ENCODE measurements at places on chromosomes 7 and 10.
A peak's percentile ranks its signal among the peaks of the same experiment; 100 is the strongest.

DNA sequence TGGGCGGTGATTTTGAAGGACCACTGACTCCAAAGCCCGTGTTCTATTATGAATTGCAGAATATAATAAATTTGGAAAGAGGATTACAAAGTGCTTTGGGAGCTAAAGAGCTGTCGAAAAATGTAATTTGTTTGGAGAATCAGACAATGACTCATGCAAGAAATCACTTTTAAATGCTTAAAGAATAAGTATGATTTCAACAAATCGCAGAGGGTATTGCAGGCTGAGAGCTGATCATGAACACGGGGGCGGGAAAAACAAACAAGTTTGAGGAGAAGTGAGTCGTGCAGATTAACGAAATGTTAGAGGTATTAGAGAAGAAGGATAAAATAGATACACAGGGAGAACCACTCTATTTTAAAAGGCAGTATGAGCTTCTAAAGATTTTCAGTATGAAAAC, 4.9 kb upstream of the HACD1 start:
- DNase-seq: no peak

DNA sequence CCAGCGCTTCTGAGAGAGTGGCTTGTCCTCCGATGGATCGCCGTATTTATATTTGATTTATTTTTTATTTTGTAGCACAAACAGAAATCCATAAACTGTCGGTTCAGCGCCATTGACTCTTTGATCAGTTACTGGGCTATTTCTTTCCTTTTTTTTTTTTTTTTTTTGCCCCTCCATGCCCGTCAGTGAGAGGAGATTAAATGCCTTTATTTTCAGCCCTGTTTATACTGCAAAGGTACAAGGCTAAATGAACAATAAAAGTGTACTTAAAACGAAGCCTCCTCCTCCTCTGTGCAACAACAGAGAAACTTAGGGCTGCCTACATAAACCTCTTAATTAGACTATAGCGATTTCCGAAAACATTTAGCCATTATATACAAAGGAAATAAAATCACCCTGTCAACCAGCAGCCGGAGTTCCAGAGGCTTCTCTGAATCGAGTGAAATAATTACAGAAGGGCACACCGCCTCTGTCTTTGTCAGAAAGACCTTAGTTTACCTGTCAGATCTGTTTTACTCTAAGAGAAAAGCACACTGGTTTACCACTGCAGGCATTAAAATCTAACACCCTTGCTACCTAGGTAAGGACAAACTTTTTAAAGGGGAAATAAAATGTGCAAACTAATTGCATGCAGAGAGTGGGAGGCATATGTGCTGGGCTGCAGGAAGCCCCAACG, 3.5 kb downstream of the EBF3 start:
- DNase-seq: no peak

GRCh38 chr10:2813286-2813685, 254.1 kb upstream of the PFKP start:
- no peak for DNase-seq

DNA sequence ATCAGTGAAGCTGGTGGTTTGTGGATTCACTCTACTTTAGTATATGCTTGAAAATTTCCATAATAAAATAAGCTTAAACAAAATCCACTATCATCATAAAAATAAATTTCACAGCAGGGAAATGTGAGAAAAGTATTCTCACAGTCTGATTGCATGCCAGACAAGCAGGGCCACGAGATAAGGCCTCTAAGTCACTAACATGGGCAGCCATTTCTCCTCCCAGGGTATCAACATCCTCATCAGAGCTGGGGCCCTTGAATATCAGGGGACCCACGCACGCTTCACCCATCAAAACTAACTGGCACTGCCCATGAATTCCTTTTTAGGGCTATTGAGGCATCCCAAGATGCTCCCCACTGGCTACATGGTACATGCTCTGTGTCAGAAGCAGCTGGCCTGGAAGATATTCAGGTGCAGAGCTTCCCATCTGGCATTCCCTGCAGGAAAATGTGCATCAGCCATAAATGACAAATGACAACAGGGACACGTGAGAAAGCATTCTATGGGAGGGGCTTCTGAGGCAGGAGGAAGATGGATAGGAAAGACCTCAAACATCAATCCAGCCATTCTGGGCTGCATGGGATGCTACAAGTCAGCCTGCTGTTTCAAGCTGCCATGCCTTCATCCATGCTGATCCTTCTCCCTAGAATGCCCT, 17.4 kb downstream of the CCDC6 start:
- DNase-seq: no peak

- no peak for DNase-seq
These were observed 25.0 kb upstream of the GTF2I start for GRCh38 chr7:74632505-74632904.

- DNase-seq: no peak
These were observed 20.5 kb downstream of the MMRN2 start for GRCh38 chr10:86936661-86937501.

- peak; percentile 89 for DNase-seq
These were observed at the start of gene PTER for GRCh38 chr10:16436758-16437539. PTER (plus strand) TSS chr10:16437010; CDS start chr10:16484385, 47,375 bp downstream.

GRCh38 chr10:37226524-37226923, 101.1 kb downstream of the ANKRD30A start:
- no peak for DNase-seq

DNA sequence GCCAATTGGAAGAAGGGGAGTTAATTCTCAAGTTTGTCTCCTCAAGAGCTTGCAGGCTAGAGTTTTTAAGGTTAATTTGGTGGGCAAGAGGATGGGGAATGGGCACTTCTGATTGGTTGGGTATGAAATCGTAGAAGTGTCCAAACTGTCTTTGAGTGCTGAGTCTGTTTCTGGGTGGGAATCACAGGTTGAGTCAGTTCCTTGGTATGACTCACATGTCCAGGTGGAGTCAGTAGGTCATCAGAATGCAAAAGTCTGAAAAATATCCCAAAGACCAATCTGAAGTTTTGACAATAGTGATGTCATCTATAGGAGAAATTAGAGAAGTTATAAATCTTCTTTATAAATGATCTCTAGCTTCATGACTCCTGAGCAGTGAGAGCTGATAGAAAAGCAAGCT, 1252.2 kb downstream of the REEP3 start:
- no peak for DNase-seq

DNA sequence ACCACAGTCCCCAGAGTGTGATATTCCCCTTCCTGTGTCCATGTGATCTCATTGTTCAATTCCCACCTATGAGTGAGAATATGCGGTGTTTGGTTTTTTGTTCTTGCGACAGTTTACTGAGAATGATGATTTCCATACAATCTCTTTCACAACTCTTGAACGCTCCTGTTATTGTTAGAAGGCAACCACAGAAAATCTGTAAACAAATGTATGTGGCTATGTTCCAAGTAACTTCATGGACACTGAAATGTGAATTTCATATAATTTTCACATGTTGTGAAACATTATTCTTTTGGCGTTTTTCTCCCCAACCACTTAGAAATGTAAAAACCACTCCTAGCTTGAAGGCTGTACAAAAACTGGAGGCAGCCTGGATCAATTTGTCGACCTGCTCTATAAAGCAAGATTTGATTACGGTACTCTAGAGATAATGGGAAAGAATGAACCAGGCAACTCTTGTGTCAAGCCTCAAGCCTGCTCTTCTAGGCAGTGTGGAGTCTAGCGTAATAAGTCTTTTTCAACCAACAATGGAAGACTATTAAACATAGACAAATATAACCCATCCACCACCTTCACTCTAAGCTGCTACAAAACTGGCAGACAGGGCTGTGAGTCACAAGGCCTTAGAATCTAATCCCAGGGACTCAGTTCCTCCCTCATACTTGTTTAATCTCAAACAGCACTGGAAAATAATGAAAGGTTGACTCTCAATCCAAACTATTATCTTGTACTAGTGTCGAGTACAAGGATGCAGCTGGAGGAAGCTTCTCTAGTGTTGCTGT, 22.7 kb downstream of the ARL3 start:
- no peak for DNase-seq

GRCh38 chr10:113947184-113948041, 93.0 kb downstream of the NHLRC2 start:
- DNase-seq: no peak

GRCh38 chr10:92419740-92420545, 129.0 kb downstream of the MARCHF5 start:
- DNase-seq: no peak

- DNase-seq: no peak
These were observed 109.6 kb upstream of the COBL start for GRCh38 chr7:51426163-51426562.

DNA sequence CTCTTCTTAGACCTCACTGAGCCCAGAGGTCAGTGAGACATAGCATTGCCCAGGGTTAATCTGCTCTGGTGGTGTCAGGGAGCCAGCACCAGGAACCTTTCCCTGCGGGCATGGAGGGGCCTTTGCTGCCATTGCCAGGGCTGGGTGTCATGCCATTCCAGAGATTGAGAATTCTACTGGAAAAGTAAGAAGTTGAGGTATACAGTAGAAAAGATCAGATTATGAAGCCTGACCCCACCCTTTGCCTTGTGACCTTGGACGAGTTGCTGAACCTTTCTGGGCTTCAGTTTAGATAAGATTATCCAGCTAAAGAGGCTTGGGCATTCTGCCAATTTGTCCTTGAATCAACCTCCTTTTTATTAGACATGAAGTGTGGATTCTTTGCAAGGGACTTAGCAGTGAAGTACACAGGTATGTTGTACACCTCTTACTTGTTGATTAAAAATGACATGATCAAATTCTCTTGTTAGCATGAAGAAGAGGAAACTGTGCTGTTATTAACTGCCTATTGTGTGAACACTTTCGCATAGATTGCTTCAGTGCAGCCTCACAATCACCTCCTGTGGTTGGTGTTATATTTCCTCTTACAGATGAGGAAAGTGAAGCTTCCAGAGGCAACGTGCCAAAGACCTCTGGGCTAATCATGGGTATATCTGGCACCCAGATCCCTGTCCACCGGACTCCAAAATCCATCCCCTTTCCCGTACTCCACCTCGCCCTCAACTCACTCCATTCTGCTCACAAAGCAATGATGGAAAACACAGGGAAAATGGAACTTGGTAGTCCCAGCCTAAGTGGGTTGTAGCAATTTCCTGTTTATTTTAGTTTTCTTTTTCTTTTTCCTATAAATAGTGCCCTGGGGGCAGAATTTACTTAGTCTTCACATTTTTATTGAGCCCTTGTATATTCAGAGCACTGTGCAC, 151.3 kb downstream of the CAMK1D start:
- DNase-seq: no peak

DNA sequence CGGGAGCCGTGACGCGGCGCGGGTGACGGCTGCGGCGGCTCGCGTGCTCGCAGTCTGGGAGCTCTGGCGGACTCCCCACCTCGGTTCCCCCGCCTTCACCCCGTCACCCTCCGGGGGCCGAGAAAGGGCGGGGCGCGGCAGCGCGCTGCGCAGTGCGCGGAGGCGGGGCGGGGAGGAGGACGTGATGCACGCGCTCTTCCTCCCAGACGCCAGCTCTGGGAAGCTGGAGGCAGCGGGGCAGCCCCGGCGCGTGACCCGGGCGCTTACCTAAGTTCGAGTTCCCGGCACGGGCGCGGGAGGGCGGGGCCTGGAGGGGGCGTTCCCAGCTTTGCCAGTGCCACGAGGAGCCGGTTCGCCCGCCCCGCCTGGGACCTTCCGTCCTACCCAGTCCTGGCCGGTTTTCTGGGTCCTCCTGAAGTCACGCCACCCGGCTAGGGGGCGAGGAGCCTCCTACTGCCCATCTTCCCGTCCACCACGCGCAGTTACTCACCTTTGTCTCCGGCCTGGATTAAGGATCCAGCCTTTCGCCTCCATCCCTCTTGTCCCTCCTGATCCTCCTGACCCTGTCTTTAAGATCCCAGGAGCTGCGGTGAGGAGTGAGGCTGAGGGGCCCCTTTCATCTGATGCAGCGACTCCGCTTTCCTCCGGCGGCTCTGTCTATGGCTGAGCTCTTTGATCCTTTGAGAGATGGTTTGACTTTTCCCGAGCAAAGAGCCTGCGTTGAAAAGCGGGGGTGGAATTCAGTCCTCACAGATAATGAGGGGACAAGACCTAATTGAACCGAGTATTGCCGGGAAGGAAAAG, 470 bp upstream of the NAMPT start:
- DNase-seq: peak; percentile 96

DNA sequence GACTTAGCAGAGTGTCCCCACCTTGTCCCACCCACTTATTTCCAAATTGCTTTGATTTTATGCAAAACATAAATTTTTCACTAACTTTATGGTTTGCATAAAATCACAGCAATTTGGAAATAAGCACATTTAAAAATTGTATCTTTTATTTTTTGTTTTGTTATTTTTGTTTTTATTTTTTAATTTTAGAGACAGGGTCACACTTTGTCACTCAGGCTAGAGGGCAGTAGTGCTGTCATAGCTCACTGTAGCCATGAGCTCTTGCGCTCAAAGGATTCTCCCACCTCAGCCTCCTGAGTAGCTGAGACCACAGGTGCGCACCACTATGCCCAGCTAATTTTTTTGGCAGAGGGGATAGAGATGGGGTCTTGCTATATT, 43.2 kb downstream of the APBB1IP start:
- DNase-seq: no peak

DNA sequence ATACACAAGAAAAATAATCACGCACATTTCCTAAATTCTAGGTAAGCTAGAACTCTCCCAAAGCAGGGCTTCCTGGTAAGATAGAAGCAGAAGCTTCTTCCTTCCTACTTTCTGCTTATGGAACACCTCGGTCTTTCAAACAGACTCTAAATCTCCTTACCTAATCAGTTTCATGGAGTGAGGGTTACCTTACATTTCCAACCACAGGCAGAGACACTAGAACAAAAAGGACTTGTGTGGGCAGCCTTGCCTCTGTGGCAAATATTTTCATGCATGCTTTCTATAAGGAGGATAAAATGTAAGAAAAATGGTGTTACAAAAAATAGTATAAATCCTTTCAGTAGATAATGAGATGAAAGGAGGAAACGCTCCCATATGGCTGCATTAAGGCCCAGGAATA, 386.3 kb upstream of the SMIM30 start:
- no peak for DNase-seq

GRCh38 chr10:79188154-79188965, 119.6 kb downstream of the ZMIZ1 start:
- DNase-seq: no peak

DNA sequence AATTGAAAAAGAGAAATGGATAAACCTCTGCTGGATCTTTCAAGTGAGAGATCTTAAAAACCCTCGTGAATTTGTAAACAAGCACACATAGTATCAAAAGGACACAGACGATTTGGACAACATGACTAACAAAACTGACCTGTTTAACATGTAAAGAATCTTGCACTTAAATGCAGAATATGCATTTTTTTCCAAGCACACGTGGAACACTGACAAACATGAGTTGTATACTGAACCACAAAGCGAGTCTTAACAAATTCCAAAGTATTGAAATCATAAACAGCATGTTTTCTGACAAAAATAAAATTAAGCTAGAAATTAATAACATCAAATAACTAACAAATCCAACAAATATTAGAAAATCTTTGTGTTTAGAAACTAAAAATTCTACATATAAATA, 65.0 kb upstream of the ZNF746 start:
- no peak for DNase-seq
